NCI-H2107 (cell line): ENCODE measurements at places on chromosomes 7 and 10.

DNA sequence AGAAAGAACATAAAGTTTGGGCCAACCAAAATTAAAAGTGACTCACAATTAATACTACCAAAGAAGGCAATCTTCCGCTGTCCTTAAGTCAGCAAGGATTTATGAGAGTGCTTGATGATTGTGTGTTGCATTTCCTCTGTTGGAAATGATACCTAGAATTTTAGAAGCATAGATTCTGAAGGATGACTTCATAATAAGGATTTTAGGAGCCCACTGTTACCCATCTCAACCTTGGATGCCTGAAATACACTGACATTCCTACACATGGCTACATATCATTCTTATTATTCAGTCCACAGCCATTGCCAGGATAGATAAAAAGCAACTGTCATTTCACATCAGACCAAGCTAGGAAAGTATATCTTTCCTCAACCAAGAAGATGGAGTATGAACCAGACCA, 823.8 kb downstream of the LRMDA start:
- DNase-seq = no peak

DNA sequence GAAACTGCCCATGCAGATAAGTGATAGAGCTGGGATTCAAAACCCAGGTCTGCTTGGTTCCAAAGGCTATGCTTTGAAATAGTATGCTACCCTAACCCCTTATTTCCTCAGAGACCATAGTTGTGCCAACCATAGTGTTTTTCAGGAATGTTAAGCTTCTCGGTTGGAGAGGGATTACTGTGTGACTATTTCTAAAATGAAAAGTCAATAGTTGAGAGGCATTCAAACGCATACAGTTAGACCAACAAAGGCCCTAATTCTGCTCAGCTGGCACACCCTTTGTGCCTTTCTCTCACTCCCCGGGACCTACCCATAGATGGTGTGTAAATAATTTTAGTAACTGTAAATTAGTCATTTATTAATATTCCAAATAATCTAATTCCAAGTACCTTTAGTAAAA, 64.6 kb upstream of the RNF148 start:
- no peak for DNase-seq

- no peak for DNase-seq
Measured at GRCh38 chr7:20778063-20778721, 8.5 kb downstream of the SP8 start.

- DNase-seq = no peak
Measured at GRCh38 chr10:6136215-6137201, 47.7 kb downstream of the RBM17 start.

DNA sequence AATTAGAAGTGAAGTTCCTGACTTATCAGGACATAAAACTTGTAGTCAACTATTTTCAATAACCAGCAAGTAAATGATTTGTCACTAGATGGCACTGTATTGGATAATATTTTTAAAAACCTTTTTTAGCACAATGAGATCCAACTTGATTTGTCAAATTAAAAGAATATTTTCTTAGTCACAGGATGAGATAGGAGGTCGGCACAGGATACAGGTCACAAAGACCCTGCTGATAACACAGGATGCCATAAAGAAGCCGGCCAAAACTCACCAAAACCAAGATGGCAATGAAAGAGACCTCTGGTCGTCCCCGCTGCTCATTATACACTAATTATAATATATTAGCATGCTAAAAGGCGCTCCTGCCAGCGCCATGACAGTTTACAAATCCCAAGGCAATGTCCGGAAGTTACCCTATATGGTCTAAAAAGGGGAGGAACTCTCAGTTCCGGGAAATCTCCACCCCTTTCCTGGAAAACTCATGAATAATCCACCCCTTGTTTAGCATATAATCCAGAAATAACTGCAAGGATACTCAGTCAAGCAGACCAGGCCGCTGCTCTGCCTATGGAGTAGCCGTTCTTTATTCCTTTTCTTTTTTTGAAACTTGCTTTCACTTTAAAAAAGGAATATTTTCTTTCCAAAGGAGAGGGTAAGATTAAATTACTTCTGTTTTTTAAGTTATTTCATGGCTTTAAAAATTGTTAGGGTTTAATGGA, 255.7 kb upstream of the MKLN1 start:
- DNase-seq = no peak

DNA sequence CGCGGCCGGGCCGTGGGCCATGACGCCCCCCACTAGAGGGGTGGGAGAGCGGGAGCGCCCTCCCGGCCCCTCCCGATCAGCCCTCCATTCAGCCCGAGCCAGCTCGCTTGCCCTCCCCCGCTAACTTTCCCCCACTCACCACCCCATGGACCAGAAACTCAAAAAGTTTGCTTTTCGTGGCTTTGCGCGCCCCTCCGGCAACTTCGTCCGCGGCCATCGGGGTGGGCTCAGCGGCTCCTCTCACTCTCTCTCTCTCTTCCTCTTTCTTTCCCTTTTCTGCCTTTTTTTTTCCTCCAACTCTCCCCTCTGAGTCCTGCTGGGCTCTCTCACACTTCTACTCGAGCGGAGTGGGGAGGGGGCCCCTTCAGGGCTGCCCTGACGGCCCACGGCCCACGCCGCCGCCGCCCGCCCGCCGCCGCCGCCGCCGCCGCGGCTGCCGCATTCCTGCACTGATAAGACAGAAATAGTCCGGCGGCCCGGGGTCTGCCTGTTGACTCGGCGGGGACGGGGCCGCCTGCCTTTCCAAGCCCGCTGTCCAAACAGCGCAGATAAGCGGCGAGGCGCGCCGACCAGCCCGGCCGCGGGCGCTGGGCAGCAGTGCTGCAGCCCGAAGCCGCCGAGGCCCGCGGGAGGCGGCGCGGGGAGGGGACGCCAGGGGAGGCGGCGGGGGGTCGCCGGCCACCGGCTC, at the start of gene SMARCD3:
Gene SMARCD3 (minus strand): TSS at position 349 of the 688 bp plus-strand sequence. CDS start 132 bp downstream, at position 217.
- DNase-seq = no peak

- no peak for DNase-seq
Measured at GRCh38 chr7:113921363-113921762, 2.6 kb upstream of the PPP1R3A start.

DNA sequence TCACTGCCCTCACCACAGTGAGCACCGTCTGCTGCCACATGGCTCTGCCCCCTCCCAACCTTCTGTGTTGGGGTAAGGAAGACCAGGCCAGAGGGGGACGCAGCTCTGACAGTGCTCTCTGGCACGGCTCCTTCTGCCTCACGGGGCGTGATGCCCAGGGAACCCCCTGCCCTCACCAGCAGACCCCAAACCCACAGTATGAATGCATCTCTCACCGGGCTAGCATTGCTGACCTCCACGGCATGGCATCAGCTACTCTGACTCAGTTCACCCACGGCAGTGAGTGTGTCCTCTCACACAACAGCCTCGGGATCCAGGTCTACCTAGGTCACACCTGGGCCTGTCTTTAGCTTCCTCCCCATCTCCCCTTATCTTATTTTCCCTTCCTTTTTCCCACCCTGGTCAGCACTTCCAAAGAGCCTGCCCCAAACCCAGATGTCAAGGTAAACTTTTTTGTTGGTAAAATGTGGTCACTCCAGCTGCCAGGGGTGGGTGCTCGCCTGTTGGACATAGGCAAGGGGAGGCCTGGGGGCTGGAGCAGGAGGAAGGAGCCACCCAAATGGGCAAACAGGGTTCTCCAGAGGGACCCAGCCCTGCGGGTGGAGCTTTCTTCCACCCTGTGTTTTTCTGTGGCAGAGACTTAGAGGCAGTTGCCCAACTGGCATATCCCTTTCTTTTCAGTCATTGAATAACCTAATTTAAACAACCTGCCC, 4.4 kb downstream of the CALML3 start:
- no peak for DNase-seq

- no peak for DNase-seq
Measured at GRCh38 chr7:71266912-71267311, 135.0 kb downstream of the GALNT17 start.

- no peak for DNase-seq
Measured at GRCh38 chr7:77442636-77443035, 26.5 kb upstream of the GSAP start.
